Activated naive CD4-positive, alpha-beta T cell treated with anti-CD3 and anti-CD28 coated beads, Interleukin-2, amount 50 U/mL, for 16 hours (primary cell): ENCODE measurements at places on chromosomes 16 and 17.

- DNase-seq = no peak
Observed at GRCh38 chr17:69854225-69854780, 220.7 kb upstream of the KCNJ16 start.

GRCh38 chr17:57645950-57646665 is 99.0 kb downstream of the CCDC182 start:
- no peak for DNase-seq

- DNase-seq = peak; percentile 85
Observed at GRCh38 chr17:56779898-56780777, 53.6 kb downstream of the C17orf67 start.

- DNase-seq = peak; percentile 65
Observed at GRCh38 chr17:30332057-30332542, 1.8 kb downstream of the TMIGD1 start.
